ENCODE measurements at places on chromosomes 4 and X.
A peak's percentile ranks its signal among the peaks of the same experiment; 100 is the strongest.

- no peak for DNase-seq
Observed at GRCh38 chr4:53907772-53908171, 156.6 kb downstream of the CHIC2 start.

DNA sequence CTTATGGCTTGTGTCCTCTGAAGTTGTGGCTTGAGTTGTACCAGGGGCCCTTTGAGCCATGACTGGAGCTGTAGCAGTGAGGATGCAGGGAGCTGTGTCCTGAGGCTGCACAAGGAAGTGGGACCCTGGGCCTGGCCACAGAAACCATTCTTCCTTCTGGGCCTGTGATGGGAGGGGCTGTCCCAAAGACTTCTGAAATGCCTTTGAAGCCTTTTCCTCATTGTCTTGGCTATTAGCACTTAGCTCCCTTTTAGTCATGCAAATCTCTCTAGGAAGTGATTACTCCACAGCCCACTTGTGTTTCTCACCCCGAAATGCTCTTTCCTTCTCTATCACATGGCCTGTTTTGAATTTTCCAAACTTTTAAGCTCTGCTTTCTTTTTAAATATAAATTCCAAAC is 92.4 kb downstream of the FHDC1 start:
- DNase-seq: no peak

DNA sequence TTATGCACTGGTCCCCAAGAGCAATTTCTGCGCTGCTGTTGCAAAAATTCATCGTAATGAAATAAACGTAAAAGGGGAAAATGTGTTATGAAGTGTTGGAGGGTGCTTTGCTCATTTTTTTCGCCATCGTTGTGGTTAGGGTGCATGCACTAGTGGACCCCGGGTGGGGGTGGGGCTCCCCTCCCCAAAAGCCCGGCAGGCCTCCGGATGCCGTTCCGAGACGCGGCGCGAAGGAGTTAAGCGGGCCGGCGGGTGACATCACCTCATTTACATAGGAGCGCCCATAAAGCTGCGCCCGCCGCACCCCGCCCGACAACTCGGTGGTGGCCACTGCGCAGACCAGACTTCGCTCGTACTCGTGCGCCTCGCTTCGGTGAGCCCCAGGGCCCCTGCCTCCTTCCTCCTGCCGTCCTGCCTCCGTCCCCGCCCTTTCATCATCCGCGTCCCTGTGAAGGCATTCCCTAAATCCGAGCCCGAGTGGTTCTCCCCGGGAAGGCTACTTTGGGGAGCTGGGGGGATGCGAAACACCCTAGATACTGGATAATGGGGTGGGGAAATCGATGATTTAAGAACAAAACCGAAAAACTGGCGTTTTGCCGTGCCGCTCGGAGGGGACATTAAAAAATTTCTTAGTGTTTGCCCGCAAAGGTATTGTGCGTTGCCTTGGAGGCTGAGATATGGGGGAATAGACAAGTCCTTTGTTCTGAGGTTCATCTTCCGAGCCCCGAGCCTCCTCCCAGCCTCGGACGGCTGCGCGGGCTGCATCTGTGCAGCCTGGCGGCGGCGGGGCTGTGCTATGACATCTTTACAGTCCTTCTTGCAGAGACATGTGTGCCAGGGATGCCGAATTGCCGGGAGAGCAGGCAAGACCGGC is at the start of gene TMSB4X:
Gene TMSB4X (plus strand): TSS at position 315 of the 874 bp plus-strand sequence.
- peak; percentile 47 for DNase-seq

GRCh38 chr4:21991050-21991449 is 42.5 kb upstream of the KCNIP4 start:
- DNase-seq: no peak

DNA sequence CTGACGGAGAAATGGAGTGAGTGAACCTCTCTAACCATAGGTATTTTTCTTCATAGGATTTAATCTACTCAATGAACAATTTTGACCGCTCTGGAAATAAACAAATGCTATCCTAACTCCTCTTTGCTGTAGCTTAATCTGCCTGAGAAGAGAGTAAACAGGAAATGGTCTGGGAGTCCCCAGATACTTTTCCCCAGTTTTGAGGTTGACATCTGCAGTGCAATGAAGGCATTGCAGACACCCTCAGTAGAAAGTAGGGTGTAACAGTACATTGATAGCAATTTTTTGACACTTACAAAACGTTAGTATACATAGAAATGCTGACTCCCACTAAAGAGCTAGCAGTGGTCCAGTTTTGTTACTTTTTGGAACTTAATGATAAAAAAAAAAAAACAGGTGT is 495.9 kb upstream of the FAM241A start:
- DNase-seq: no peak

- DNase-seq: no peak
Observed at GRCh38 chrX:150543230-150544155, 24.9 kb upstream of the MTM1 start.

DNA sequence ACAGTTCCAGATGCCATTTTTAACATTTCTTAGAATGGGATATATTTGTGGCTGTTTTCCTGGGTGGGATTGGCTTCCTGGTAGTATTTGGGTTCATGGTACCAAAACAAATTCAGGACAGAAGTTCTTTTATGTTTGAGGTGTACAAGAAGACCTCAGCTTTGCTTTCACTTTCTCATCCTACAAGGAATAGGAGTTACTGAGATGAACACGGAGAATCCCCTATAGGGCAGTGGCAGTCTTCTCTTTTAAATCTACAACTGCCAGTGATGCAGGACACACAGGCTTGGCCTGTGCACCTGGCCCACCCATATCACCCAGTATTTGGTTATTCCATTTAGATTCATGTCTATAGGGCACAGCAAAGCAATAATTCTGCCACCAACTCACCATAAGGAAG is 35.2 kb downstream of the SLC10A7 start:
- no peak for DNase-seq

- no peak for DNase-seq
Observed at GRCh38 chr4:84814094-84814750, 152.3 kb downstream of the WDFY3 start.

DNA sequence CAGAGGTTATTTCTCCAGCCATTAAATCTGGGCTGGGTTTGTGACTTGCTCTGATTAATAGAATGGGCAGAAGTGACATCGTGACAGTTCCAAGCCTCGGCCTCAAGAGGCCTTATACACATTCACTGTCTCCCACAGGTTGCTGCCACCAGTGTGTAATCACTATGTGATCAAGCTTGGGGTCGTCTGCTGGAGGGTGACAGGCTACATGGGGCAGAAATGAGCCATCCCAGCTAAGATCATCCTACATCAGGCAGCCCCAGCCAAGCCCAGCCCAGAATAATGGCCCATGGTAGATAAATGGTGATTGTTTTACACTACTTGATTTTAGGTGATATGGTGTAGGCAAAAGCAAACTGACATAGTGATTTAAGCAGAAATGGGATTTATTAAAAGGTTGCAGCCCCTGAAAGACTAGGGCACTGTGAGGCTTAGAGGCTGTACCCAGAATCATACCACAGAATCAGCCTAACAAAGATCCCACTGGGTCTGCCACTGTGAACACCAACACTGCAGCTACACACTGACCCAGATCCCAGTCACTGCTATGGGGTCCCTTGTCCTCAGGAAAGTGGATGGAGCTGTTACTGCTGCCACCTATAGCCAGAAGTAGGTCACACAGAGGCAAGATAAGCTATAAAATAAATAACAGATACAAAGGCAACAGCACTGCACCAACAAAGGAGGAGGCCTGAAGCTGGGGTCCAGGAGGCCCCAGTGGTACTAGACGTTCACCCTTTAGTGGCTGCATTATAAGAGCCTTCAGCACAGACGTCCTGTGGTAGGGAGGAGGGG is 159.6 kb upstream of the RBPJ start:
- no peak for DNase-seq

GRCh38 chr4:15805583-15806517 is 27.7 kb downstream of the CD38 start:
- DNase-seq: no peak

DNA sequence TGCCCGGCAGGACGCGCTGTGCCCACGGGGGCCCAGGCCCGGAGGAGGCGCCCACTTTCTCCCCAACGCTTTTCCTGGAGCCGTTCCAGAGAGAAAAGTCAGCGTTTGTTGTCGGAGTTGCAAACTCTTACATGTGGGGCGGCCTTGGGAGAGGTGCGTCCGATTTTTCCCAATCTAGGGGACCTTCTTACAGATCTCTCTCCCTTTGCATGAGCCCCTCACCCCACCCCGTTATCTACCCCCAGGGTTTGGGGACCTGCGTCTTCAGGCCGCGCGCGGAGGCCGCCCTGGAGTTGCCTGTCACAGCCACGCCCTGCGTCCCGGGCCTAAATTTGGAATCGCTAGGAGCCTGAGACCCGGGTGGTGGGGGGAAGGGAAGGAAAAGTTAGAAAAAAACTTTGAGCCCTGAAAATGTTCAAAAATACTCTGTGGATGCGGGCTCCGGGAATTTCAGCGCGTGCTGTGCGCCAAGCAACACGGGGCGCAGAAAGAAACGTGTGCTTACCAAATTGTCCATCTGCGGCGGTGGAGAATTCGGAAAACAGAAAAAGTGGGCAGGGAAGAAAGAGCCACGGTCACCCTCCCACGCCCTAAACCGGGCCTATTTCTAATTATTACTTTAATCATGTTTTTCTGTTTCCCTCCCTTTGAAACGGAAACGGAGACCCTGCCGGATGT is 587 bp downstream of the CD99 start:
- DNase-seq: no peak

GRCh38 chr4:185508181-185508580 is 27.1 kb downstream of the PDLIM3 start:
- DNase-seq: no peak

DNA sequence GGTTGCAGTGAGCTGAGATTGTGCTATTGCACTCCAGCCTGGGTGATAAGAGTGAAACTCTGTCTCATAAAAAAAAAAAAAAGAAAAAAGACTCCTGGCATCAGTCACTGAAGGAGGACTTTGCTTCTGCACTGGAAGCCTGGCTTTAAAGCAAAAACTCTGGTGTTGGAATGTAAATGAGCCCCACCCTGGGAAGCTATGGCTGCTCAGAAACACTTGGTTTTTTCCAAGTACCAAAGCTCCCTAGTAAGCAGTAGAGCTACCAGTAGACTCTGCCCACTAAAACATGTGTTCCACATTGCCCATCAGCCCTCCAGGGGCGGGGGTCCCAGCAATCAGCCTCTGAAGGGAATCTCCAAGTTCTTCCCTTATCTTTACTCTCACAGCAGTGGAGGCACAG is 154.4 kb downstream of the SHROOM3 start:
- DNase-seq: no peak

GRCh38 chr4:150679765-150680343 is 97.9 kb downstream of the MAB21L2 start:
- DNase-seq: no peak

GRCh38 chrX:128928636-128929035 is 594.7 kb downstream of the SMARCA1 start:
- DNase-seq: no peak

- no peak for DNase-seq
Observed at GRCh38 chr4:24611575-24611974, 27.2 kb upstream of the DHX15 start.

- no peak for DNase-seq
Observed at GRCh38 chr4:167964766-167965373, 127.5 kb upstream of the ANXA10 start.

DNA sequence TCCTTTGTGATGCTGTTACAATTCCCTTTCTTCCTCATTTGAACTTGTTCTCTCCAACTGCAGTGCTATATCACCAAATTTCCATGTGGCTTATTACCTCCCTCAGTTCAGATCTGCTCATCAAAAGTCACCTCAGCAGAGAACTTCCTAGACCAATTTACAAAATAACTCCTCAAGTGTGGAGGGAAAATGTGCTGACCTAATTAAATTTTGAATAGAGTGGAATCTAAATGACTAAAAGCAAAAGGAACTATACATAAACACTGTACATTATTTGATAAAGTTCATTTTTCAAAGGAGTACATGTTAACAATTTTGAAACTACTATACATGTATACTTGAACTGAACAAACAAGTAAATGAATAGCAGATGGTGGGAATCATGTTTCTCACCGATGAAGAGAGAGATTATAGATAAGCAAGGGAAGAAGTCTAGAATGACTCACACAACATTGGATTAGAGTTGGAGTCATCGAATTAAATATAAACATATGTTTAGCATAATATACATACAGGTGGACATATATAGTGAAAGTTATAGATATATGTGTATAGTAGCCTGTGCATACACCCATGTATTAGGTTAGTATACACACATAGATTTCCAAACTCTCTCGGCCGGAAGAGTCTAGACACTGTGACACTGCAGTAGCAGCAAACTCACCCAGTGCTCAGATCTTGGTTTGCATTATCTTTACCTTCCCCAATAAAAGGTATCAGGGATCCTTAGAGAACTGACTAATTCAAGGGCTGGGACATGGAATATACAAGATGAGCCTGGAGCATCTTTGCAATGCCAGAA is 318.7 kb downstream of the PCDH18 start:
- no peak for DNase-seq

DNA sequence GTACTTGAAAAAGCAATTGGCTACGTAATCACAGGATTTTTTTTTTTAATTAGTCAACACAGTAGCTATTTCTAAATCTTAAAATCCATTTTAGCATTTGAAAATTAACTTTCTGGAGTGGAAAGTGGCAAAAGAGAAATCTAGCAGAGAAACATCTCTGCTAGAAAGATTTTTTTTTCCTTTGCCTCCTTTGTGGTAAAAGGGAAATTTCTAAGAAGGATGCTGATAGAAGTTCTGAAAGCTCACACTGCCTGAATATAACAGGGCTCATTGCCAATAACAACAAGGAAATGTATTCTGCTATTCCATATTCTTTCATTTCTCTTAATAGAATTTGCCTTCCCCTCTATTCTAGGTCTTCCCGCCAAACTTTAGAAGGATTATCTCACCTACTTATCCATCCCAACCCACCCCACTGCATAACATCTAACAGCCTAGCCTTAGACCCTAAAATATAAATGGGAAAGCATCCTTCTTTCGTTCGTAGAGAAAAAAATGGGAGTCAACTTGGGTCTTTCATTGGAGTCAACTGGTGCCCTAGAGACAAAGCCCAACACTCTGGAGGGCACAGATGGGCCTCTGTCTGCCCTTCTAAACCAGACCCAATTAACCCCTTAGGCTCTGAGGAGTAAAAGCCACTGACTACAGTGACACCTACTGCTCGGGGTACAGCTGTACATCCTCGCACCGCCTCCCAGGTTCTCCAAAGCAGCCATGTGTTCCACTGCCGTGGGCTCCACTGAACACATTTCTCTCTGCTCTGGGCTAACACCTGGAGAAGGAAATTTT is 103.9 kb downstream of the MAML3 start:
- DNase-seq: no peak

GRCh38 chr4:43835869-43836268 is 612.7 kb downstream of the KCTD8 start:
- no peak for DNase-seq
